ENCODE measurements at places on chromosomes 2 and 18.

GRCh38 chr18:71784777-71785176 lies 759.4 kb downstream of the CBLN2 start:
- DNase-seq = no peak

DNA sequence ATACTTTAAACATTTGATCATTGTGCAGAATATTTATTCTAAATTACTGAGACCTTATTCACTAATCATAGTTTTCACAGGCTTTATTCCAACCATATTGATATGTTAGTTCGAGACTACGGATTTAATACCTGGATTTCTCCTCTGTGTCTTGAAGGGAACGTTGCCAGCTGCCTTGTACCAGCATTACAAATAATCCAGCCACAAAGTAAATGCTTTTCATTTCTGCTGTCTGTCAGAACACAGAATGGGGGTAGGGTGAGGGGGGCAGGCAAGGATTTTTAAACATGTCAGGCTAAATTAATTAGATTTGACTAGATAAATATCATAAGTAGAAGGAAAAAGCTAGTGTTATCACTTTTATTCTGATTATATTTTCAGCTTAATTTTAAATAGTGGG lies 3.1 kb downstream of the GCG start:
- DNase-seq = no peak

DNA sequence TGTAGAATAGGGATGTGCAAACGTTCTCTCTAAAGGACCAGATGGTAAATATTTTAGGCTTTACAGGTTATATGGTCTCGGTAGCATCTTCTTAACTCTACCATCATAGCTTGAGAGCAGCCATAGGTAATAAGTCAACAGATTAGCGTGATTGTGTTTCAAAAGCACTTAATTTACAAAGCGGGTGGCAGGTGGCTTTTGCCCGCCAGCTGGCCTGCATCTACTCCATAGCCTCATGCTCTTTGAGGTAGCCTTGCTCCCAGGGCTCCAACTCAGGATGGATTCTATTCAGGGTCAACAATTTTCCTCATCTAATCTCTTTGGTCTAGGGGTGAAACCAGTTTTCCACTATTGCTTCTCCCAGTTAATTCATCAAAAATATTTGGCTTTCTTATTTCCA lies 5.0 kb upstream of the ATP9B start:
- no peak for DNase-seq

DNA sequence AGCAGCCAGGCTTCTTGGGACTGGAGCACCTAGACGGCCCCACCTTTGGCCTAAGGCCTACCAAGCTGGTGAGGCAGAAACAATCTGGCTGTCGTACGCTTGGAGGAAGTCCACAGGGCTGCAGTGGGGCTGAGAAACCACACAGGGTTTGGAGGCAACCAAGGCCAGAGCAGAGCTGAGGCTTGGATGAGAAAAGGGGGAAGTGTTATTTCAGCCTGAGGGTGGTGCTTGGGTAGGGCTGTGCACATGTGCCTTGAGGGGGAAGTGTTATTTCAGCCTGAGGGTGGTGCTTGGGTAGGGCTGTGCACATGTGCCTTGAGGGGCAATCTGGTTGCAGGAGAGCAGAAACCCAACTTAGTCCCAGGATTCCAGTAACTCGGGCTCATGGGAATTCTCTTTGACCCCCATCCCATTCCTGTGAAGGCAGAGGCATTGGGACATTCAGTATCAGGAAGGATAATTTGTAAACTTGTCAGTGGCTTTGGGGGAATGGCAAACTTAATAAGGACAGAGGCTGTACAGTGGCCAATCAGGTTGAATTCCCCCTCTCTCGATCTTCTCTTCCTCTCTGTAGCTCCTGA lies 971 bp upstream of the FBXO41 start:
- no peak for DNase-seq

GRCh38 chr2:176479961-176480360 lies 210.7 kb downstream of the MTX2 start:
- DNase-seq = no peak

GRCh38 chr2:78023356-78023755 lies 501.2 kb upstream of the LRRTM4 start:
- no peak for DNase-seq

- DNase-seq = no peak
Measured at GRCh38 chr2:157557770-157558169, 70.9 kb downstream of the ACVR1C start.

- DNase-seq = no peak
Measured at GRCh38 chr18:25517881-25518715, 166.1 kb upstream of the ZNF521 start.

- DNase-seq = no peak
Measured at GRCh38 chr2:96120991-96121390, 4.6 kb upstream of the ADRA2B start.

DNA sequence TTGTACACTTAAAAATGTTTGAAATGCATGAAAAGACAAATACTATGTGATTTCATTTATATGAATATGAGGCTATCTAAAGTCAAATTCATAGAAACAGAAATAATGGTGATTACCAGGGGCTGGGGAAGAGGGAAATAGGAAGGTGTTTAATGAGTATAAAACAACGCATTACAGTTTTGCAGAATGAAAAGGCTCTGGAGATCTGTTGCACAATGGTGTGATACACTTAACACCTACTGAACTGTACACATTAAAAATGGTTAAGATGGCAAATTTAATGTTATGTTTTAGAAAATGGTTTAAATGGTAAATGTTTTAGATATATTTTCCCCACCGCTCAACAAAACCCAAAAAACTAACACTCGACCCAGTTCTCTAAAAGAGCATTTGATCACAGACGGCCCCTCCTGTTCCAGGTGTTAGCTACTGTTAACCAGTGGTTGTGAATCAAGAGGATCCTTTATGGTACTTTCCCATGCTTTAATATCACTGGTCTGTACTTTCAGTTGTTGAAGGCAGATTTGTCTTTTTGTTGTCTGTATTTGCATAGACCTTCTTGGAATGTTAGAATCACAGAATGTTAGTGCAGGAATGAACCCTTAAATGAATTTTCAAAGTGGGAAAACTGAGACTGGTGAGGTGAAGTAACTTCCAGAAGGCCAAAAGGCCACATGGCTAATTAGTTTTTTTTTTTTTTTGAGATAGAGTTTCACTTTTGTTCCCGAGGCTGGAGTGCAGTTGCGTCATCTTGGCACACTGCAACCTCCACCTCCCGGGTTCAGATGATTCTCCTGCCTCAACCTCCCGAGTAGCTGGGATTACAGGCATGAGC lies 10.2 kb downstream of the RAB10 start:
- DNase-seq = peak; percentile 56

DNA sequence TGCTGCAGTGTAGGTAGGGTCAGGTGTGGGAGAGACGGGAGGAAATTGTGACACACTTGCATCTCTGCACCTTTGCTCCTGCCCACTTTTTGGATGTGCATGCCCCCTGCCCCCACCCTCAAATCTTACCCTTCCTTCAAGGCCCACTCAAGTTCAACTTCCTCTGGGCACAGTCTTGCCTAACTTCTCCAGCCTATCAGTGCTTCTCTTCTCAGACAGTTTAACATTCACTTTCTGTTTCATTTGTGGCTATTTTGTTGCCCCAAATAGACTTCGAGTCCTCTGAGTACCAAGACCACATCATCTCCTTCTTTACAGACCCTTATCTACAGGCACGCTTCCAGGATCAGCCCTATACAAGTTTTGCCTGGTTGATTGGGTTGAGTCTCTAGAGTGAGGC lies 2.7 kb downstream of the ST8SIA5 start:
- no peak for DNase-seq

GRCh38 chr2:105804266-105804665 lies 59.6 kb downstream of the NCK2 start:
- peak; percentile 58 for DNase-seq

DNA sequence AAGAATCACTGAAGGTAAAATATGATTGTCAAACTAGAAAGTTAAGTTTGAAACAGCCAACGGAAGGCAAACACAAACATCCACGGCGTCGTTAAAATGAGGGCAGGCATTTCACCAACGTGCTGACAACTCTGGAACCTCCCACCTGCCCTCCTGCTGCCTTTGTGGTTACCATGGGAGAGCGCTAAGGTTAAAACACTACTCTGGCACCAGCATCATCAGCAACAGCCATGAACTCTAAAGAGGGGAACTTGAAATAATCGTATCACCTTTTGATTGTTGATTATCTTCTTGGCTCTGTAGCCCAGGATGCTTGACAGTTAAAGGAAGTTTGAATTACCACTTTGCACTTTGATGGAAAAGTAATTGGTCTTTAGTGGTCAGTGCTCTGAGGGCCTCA lies 34.7 kb downstream of the CYB5A start:
- no peak for DNase-seq

- DNase-seq = no peak
Measured at GRCh38 chr18:24605444-24605843, 145.0 kb downstream of the HRH4 start.

GRCh38 chr2:226184940-226185615 lies 614.5 kb downstream of the IRS1 start:
- peak; percentile 73 for DNase-seq

- DNase-seq = peak; percentile 34
Measured at GRCh38 chr18:41871229-41872000, 83.6 kb upstream of the PIK3C3 start.

GRCh38 chr2:134866498-134867099 lies 28.2 kb downstream of the ACMSD start:
- DNase-seq = peak; percentile 16

- DNase-seq = no peak
Measured at GRCh38 chr18:59656373-59656887, 40.8 kb downstream of the CCBE1 start.

DNA sequence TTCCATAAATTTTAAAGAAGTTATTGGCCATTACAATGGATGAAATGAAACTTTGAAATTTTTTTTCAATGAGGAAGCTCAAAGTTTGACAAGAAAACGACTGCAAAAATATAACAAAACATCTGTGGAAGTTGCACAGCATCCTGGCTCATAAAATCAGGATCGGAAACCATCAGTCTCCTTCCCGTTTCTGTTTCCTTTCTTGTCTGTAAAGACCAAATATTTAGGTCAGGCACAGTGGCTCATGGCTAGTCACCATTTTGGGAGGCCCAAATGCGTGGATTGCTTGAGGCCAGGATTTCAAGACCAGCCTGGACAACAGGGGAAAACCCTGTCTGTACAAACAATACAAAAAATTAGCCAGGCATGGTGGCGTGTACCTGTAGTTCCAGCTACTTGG lies 27.6 kb upstream of the SSB start:
- DNase-seq = no peak

DNA sequence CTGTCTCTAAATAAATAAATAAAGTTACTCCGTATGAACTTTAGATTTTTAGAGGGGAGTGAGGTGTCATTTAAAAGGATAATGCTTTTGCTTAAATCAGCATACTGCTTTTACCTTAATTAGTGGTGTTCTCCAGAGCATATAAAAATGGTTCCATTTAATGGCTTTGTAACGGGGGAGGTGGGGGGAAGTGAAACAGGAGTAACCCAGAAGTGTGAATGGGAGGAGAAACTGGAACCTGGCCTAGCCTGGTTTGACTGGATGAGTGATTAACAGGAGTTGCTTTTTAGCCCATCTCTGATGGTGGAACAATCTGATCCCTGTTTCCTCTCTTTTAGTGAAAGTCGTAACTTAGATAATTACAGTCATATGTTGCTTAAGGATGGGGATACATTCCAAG lies 1.6 kb downstream of the CNDP2 start:
- no peak for DNase-seq

- peak; percentile 40 for DNase-seq
Measured at GRCh38 chr2:160408173-160408958, 85.2 kb downstream of the RBMS1 start.

GRCh38 chr2:99836690-99837605 lies 305.4 kb downstream of the AFF3 start:
- peak; percentile 48 for DNase-seq

GRCh38 chr2:238066218-238066617 lies 5.4 kb downstream of the SCLY start:
- DNase-seq = no peak

DNA sequence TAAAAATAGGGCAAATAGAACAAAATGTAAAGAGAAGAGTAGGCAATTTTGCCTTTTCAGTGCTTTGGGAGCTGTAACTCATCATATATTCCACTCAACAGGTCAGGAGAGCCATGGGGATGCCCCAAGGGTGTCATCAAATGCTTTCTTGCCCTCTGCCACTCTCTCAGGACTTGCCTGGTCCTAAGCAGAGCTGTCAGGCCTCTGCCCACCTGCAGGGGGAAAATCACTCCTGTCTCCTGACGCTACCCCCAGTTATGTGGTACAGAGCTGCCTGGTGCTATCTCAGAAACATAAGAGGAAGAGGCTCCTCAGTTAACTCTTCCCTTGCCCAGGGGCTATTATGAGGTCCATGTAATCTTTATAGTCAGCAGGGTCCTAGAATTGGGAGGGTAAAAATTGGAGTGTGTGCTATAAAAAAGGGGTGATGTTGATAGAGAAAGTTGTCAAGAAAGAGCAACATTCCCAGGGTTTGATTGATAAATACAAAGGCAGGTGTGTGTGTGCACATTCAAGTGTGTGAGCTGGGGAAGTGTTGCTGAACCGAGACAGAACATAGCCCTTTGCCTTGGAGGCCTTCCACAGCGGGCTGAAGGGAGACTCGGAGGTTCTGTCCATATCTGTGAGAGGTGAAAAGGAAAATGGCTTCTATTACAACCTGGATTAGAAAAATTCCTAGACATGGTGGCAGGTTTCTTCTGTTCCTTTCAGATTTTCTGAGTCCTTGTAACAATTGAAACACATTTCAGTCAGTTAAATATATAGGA lies 25.4 kb downstream of the PTPRM start:
- no peak for DNase-seq

DNA sequence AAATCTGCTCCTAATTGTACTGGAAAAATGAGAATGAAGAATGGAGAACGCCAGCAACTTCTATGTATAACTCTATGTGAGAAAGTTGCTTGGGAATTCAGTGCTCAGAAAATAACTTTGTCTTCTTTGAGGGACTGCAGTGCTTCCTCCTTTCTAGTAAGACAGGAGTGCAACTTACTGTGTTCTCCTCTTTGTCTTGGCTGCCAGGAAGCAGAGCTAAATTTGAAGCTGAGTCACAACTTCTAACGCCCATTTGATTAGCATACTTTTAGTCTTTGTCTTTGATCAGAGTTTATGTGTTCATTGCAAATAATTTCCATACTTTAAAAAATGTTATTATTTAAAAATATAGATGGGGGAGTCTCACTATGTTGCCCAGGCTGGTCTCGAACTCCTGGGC lies 6.6 kb downstream of the ARHGAP25 start:
- DNase-seq = no peak

- DNase-seq = no peak
Measured at GRCh38 chr2:175293776-175294175, 112.3 kb upstream of the ATP5MC3 start.
